Activated T-helper 1 cell treated with Interleukin-2 at 50 U/mL for 16 hours (primary cell): ENCODE measurements at places on chromosomes 6 and 20.

DNA sequence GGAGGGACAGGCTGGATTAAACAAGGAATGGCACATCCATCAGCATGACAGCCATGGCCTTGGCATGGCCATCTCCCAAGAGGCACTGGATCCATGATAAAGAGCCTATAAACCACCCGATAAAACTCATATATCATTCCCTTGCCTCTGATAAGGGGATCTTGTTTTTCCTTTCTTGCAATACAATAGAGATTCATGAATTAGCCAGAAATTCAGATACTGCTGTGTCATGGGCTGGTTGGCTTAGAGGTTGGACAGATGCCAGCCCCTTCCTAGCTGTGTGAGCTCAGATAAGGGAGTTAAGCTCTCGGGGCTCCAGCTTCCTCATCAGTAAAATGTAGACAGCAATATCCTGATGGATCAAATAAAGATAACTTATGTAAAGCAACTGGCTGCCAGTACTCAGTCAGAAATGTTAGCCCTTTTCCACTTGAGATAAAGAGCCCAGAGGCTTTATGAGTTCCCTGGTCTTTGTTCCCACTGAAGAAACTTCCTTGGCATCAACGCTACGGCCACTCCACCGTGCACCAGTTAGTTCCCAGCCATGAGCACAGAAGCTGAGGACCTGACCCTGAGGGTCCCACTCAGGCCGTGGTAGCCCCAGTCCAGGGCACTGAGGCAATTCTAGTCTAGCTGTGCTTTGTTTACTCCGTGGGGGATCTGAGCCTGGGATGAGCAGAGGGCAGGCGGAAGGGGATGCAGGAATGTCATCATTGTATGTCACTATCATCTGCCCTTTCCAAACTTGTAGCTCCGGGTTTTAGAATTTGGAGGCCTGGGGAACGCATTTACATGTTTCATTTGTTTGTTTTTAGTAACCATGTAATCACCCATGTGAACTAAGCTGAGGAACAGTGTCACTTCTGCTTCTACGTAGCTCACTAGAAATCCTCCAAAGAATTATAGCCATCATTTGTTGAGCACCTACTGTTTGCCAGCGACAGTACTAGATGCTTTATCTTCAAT is 67.2 kb upstream of the TBC1D7 start:
- DNase-seq = no peak

GRCh38 chr6:35510916-35511561 is 1.7 kb downstream of the TULP1 start:
- DNase-seq = no peak

DNA sequence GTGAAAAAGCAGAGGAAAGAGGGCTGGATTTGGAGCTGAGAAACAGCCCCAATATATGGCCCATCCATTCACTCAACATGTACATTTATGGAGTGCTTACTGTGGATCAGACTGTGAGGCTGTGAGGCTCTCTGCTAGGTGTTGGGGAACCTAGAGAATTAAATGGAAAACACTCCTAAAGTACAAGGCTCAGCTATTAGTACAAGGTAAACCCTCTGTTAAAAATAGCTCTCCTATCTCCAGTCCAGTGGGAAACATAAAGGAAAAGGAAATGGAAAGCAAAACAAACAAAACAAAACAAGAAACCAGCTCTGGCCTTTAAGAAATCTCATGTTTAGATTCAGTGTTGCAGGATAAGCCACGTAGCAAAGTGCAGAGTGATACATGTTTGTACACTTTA is 35.0 kb downstream of the LY86 start:
- DNase-seq = no peak

- DNase-seq = no peak
Measured at GRCh38 chr20:19786311-19786710, 28.3 kb downstream of the RIN2 start.

- DNase-seq = no peak
Measured at GRCh38 chr6:30071858-30072257, 3.7 kb downstream of the RNF39 start.

GRCh38 chr20:8837396-8837795 is 231.5 kb upstream of the PLCB4 start:
- no peak for DNase-seq

GRCh38 chr20:1369970-1370369 is 22.9 kb downstream of the FKBP1A start:
- no peak for DNase-seq

DNA sequence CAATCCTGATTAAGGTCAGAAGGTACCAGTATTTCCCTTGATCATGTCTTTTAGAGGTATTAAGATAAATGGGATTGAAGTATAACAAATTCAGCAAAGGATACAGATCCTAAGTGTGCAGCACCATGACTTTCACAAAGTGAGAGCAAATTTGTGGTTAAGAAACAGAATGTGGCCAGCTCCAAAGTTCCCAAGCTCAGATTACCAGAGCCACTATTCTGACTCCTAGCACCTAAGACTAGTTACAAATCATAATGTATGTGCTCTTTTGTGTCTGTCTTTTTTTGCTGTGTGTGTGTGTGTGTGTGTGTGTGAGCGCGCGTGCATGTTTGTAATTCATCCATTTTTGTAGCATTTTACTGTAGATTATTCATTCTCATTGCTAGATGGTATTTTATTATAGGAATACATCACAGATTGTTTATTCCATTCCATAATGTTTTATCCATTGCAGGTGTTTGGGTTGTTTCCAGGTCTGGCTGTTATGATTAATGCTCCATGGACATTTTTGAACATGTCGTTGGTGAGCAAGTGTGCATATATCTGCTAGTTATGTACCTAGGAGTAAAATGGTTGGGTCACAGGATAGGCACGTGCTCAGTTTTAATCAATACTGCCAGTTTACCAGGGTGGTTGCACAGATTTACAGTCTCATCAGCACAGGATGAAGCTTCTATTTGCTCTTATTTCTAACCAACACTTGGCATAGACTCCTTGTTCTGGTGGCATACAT is 314.0 kb upstream of the JAG1 start:
- no peak for DNase-seq

DNA sequence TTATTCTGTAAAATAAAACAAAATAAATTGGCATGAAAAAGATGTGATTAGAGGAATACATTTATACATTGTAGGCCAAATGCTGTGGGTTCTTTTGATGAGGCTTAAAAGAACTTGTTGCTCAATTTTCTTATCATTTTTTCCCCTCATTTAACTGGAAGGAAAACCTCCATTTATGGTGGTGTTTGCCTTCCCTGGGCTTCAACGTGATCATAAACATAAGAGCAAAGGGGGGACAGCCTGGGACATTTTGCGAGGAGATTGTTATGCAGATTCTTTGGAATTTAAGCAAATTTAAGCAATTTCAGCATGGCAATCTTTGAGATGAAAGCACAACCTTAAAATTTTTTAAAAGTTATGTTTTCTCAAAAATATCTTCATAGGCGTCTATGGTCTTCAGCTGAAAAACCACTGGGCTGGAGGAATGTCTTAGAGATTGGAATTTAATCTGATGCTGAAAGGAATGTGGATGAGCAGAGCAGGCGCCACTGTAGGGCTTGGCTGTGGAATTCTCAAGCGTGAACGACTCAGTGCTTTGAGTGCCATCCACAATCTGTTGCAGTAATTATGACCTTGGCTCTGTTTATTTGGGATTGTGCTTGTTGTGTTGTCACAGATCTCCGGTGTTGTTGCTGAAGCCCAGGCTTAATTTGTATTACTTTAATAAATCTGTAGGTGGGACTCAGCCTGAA is 149.4 kb upstream of the MLIP start:
- no peak for DNase-seq

DNA sequence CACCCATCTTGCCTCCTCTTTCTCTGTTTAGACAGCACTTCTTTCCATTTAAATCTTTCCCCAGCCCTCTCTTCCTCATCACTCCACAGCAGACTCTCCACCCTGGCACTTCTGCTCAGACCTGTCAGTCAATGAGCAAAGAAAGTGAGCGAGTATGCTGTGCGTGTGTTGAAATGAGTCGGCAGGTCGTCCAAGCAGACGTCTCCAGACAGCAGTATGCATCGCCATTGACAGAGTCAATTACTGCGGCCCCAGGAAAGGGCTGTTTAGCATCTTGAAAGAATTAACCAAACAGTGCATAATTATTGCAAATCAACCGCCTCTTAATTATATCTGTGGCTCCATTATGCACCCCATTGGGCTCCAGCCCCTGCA is 54.8 kb upstream of the KCNG1 start:
- no peak for DNase-seq

- DNase-seq = no peak
Measured at GRCh38 chr6:159033160-159034049, 11.4 kb downstream of the TAGAP start.

DNA sequence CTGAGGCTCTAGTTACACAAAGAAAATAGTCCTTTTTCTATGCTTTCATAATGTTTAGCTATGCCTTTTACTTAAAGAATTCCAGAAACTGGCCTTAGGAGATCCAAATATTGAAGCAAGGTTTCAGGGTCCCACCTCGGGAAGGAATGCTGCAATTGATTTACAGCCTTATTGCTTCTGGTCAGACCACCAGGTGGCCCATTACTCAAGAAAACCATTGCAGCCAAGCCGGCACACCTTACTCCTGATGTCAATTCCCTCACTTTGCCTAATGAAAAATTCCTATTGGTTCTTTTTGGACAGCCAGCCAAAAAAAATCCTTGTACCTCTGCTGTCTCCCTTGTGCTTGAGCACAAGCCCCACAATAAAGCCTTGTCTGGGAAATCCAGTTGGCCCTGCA is 173.9 kb downstream of the LMBRD1 start:
- no peak for DNase-seq

- no peak for DNase-seq
Measured at GRCh38 chr20:1860446-1860845, 34.8 kb upstream of the SIRPA start.

GRCh38 chr20:63572788-63573646 is 1.0 kb downstream of the HELZ2 start:
- no peak for DNase-seq

DNA sequence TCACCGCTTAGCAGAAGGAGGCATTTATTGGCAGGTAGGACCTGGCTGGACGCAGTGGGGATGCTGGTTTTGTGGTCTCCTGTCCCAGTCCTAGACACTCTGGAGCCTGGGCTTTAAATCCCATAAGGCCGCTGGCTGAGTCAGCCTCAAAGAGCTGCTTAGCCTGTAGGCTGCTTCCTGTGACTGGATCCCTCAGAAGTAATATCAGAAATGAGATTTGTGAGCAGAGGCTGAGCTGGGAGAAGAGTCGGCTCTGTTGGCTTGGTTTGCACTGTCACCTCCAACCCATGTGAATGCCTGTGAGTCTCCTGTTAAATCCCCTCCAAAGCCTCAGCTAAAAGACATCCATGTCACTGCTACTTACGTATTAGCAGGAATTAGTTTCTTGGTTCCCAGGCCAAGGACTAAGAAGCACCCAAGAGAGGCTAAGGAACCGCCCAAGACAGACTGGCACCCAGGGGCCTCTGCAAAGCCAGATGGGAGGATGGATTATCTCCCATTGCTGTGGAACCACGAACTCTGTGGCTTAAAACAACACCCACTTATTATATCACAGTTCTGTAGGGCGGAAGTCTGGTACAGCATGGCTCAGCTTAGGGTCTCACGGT is 289.4 kb downstream of the CDC5L start:
- DNase-seq = no peak

- no peak for DNase-seq
Measured at GRCh38 chr6:31485055-31485454, 12.9 kb upstream of the MICB start.

DNA sequence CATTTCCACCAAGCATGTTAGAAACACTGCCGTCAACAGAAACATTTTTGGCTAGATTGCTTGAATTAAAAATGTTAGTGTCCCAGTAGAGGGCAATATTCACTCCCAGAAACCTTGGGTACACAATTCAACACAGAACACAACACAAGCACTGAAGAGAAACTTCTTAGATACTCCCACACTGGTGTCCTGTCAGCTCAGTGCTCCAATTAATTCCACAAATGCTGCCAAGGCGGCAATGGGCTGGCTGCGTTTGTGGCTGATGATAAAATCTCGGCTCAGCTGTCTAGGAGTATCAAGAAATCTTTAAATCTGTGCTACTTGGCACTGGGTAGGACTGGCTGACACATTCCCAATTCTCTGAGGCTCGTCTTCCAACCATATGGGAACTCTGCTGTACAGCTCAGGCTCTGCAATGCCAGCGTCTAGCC is 39.3 kb downstream of the BEND3 start:
- no peak for DNase-seq

DNA sequence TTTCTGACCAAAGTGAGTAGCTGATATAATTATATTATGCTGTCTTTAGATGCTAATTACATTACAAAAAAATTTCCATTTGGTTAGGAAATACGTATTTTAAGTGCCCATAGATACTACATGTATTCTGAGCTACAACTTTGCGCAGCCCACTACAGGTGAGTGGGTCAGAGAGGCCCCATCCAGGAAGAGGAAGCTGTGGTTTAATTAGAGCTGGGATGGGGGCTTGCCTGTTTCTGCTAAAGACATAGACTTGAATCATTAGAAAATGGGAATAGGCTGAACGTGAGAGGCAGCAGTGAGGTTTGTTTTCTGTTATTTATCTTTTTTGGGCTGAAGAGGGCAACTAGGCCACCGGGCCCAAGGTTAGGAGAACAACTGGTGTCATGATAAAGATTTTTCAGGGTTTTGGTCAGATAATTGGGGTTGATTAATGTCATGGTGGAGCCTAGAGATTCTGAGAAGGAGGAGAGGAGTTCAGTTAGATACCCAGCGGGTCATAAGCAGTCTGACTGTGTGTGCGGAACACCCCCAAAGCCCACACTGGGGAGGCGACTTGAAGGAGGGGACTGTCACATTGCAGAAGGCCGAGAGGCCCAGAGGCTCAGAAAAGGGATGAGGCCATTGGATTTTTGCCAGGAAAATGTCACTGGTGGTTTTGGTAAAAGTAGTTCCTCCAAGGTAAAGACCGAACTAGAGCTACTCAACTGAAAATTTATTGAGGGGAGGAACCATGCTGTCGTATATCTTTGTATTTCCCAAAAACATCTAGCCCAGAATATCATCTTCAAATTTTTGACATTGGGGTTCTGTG is 14.5 kb upstream of the IRF4 start:
- no peak for DNase-seq

DNA sequence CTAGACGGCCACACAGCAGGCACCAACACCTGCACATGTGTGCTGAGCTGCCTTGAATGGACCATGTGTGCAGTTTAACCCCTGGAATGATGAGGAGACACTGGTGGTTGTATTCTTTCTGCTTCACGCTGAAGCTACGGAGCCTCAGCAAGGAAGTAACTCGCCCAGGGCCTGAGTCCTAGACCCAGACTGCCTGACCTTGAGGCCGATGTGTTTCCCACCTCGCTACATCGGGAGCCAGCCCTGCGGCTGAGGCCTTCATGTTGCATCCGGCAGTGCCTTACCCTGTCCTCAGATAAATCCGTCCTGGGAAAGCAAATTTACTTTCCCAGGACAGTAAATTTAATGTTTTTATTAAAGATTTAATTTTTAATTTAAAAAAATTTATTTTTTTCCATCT is 110.0 kb upstream of the MTHFD1L start:
- no peak for DNase-seq
